Cardiac atrium fibroblast (primary cell): ENCODE measurements at places on chromosomes 5 and 9. TPM values are rescaled to one million over a fixed set of nuclear protein-coding genes. Genes with fewer than 3 reads are reported as not detected.

ECM2 gene
- total RNA-seq = 5.8 and 6.0 TPM in 2 replicates

PCDHA3 gene
- total RNA-seq = not detected in 2 replicates

CCNJL gene
- 0.16 and 0.90 TPM in 2 replicates for total RNA-seq

ADAMTS12 gene
- total RNA-seq = 39.0 and 57.8 TPM in 2 replicates

KLF4 gene
- 28.2 and 32.3 TPM in 2 replicates for total RNA-seq

KIAA0825 gene
- 2.3 and 2.9 TPM in 2 replicates for total RNA-seq
